SJSA1 (cell line): ENCODE measurements at places on chromosomes 4 and X. TPM values are rescaled to one million over a fixed set of nuclear protein-coding genes. Genes with fewer than 3 reads are reported as not detected.
A peak's percentile ranks its signal among the peaks of the same experiment; 100 is the strongest.

TNIP2 gene
- 37.2 and 49.7 TPM in 2 replicates for total RNA-seq

GRCh38 chrX:24173115-24173847 lies 23.8 kb downstream of the ZFX start:
- no peaks in the 10 kb centered on the region for H3K4me1 ChIP-seq
- no peak for DNase-seq
- H3K4me3 ChIP-seq: no peak overlapping the region
- H3K27me3 ChIP-seq: no peaks in the 10 kb centered on the region
- H3K36me3 ChIP-seq: peaks cover 14% of the 10 kb centered on the region

PALLD gene
- 99.8 and 118 TPM in 2 replicates for total RNA-seq

SMR3A gene
- not detected in 2 replicates for total RNA-seq

DCAF12L1 gene
- not detected in 2 replicates for total RNA-seq

DNA sequence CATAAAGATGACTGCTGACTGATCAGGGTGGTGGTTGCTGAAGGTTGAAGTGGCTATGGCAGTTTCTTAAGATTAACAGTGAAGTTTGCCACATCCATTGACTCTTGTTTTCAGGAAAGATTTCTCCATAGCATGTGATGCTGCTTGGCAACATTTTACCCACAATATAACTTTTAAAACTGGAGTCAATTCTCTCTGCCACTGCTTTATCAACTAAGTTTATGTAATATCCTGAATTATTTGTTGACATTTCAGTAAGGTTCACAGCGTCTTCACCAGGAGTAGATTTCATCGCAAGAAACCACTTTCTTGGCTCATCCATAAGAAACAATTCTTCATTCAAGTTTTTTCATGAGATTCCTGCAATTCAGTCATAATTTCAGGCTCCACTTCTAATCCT lies 166.5 kb upstream of the SPRY1 start:
- H3K27me3 ChIP-seq: no peaks in the 10 kb centered on the region
- no peak overlapping the region for H3K27ac ChIP-seq
- H3K36me3 ChIP-seq: no peaks in the 10 kb centered on the region
- no peak for DNase-seq

DNA sequence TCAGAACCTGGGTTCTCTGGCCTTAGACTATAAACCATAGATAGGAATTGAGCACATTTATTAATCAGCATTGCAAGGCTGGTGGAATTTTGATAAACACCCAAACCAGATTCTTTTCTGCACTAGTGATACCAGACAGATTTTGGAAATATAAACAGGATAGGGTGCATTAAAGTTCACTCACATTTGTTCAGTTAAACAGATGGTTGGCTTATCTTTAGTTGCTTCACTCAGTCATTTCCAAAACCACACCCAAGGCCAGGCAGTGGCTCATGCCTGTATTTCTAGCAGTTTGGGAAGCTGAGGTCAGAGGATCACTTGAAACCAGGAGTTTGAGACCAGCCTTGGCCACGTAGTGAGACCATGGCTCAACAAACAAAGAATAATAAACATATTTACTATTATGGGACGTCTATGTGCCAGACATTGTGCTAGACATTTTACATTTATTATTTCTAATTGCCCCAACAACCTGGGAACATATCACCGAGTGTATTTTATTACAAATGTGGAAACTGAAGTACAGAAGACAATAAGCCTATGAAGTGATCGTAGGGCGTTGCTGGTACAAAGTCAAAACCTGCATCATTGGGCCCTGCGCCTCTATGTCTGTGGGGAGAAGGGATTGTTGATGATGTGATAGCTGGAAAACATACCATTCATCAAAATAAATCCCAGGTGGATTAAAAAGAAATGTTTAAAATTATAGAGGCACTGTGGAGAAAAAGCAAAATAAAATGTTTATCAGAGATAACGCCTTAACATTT lies 15.0 kb downstream of the ADD1 start:
- DNase-seq: no peak
- no peaks in the 10 kb centered on the region; the same call in 1 of the 2 replicates for H3K36me3 ChIP-seq
- H3K4me1 ChIP-seq: peaks cover 6% of the 10 kb centered on the region; the same call in 1 of the 2 replicates
- H3K27ac ChIP-seq: no peak overlapping the region

ETDB gene
- total RNA-seq: not detected in 2 replicates

GRCh38 chr4:53590187-53590586 lies 1.1 kb downstream of the LNX1 start:
- H3K27me3 ChIP-seq: no peaks in the 10 kb centered on the region
- DNase-seq: no peak
- H3K4me3 ChIP-seq: no peak overlapping the region
- H3K27ac ChIP-seq: no peak overlapping the region

- no peaks in the 10 kb centered on the region for H3K27me3 ChIP-seq
- no peak within 1 kb of the TSS for H3K27ac ChIP-seq
- H3K4me1 ChIP-seq: no peaks in the 10 kb centered on the region
- H3K36me3 ChIP-seq: no peaks in the 10 kb centered on the region
- H3K4me3 ChIP-seq: no peak within 1 kb of the TSS
Observed at GRCh38 chrX:49058794-49059193, at the start of gene CCDC120. Gene CCDC120, plus strand, starts transcription at chrX:49058999. Its CDS starts 3,043 bp downstream, at chrX:49062042.

DNA sequence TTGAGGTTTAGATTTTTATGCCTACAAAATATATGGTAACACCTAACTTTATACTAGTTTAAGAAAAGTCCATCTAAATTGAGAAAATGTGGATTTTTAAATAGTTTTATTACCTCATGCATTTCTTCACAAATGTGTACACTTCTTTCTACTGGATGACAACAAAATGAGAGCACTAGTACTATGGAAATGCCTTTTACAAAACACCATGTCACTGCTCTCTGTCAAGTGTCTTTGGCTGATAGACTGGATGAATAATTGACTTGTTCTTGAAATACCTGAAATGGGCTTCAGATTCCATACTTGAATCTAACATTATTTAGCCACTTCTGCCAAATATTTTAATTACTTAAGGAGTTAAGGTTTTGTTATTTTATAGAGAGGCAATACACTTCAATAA lies 49.5 kb downstream of the AMELX start:
- no peak overlapping the region for H3K27ac ChIP-seq
- H3K27me3 ChIP-seq: no peaks in the 10 kb centered on the region
- no peaks in the 10 kb centered on the region for H3K36me3 ChIP-seq

DNA sequence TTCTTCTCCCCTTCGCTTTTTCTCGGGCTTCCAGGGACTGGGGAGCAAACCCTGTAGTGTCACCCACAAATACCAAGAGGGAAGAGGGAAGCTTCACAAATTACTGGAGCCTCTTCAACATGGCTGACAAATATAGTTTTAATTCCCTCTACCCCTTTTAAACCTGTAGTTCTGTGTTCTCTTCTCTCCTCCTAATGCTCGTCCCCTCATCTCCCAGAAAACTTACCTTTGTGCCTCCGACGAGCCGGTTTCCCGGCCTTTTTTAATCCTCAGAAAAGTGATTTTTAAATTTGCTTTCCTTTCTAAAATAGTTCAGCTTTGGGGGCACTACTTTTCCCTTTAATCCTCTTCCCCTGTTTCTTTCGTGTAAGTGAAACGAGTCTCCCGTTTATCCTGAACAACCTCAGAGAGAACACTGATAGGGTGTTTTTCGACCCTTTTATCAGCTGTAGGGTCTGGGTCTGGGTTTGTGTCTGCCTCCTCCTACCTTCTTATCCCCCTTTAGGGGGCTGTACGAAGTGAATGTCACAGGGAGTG lies 408 bp downstream of the TET2 start:
- DNase-seq: no peak
- H3K27me3 ChIP-seq: no peaks in the 10 kb centered on the region
- H3K4me1 ChIP-seq: no peaks in the 10 kb centered on the region; the same call in 1 of the 2 replicates
- H3K27ac ChIP-seq: peak overlapping the region; percentile 80
- H3K36me3 ChIP-seq: peaks cover 7% of the 10 kb centered on the region; the same call in 1 of the 2 replicates
- H3K4me3 ChIP-seq: peak overlapping the region; percentile 94

DKC1 gene
- 48.1 and 54.9 TPM in 2 replicates for total RNA-seq

DNA sequence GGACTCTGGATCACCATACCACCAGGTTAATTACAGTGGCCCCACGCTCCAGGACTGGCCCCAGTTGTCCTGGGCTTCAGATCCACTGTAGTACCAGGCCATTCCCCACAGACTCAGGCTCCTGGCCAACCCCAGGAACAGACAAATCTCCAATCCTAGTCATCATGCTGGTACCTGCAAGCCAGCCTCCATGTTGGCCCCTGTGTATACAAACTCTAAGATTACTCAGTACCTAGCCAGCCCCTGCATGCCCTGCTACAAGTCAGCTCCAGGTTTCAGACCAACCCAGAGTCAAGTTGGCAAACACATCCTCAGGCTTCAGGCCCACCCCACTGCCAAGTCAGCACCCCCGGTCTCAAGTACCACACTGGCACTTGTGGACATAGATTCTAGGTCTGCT lies 85.9 kb downstream of the KLF8 start:
- H3K36me3 ChIP-seq: no peaks in the 10 kb centered on the region
- DNase-seq: no peak
- no peaks in the 10 kb centered on the region for H3K27me3 ChIP-seq
- H3K27ac ChIP-seq: no peak overlapping the region
- H3K4me1 ChIP-seq: no peaks in the 10 kb centered on the region

GRCh38 chr4:85672116-85672515 lies 197.2 kb downstream of the ARHGAP24 start:
- H3K4me1 ChIP-seq: no peaks in the 10 kb centered on the region
- DNase-seq: no peak
- H3K36me3 ChIP-seq: no peaks in the 10 kb centered on the region
- H3K27me3 ChIP-seq: no peaks in the 10 kb centered on the region
- no peak overlapping the region for H3K4me3 ChIP-seq
- no peak overlapping the region for H3K27ac ChIP-seq

DNA sequence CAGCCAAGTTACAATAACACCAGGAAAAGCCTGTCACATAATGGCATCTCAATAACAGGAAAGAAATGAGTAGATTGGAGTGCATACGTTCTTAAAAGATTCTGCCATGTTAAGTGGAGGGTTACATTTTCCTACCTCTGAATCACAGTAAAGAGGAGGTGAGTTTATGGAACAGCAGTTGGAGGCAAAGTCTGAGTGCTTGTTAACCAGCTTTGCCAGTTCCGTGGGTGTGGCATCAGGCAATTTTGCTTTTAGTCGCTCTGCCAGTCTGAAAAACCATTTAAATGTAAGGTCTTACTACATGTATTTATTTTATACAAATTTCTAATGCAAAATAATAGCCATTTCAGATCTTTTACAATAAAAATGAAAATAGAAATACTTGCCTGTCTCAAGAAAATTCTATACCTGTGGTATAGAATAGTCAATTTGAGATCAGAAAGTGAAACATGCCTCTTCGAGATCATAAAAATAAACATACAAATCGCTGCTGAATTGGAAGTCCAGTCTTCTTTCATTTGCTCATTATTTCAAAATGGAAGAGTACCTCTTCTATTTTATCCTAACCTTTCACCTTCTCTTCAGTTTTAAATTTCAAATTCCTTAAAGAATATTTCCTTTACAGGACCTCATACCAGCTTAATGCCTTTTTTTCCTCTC lies 31.4 kb downstream of the GC start:
- H3K4me3 ChIP-seq: no peak overlapping the region
- H3K27ac ChIP-seq: no peak overlapping the region
- no peaks in the 10 kb centered on the region for H3K27me3 ChIP-seq
- no peaks in the 10 kb centered on the region for H3K4me1 ChIP-seq

DNA sequence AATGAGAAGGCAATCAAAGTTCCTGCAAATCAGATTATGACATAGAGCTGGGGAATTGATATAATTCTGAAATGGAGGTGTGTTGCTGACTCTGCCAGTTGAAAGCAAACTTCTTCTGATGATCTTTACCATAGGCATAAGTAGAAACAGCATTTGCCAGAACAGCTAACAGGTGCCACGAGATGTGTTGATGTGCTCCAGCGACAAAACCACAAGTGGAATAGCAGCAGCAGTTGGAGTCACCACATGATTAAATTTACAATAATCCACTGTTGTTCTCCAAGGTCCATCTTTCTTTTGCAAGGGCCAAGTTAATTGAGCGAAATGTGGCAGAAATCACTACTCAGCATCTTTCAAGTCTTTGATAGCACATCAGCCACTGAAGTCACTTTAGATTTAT lies 3.7 kb upstream of the OSTC start:
- DNase-seq: no peak
- no peak overlapping the region for H3K4me3 ChIP-seq
- H3K36me3 ChIP-seq: peaks cover 4% of the 10 kb centered on the region; the same call in 1 of the 2 replicates

- H3K27ac ChIP-seq: peak overlapping the region; percentile 60; the same call in 1 of the 2 replicates
- no peaks in the 10 kb centered on the region for H3K27me3 ChIP-seq
- H3K4me3 ChIP-seq: no peak overlapping the region
- peaks cover 22% of the 10 kb centered on the region for H3K4me1 ChIP-seq
- DNase-seq: no peak
Observed at GRCh38 chr4:89538886-89539285, 231.3 kb upstream of the GPRIN3 start.

HTN3 gene
- not detected in 2 replicates for total RNA-seq

- no peaks in the 10 kb centered on the region for H3K36me3 ChIP-seq
- H3K4me1 ChIP-seq: no peaks in the 10 kb centered on the region
- DNase-seq: no peak
- no peak overlapping the region for H3K27ac ChIP-seq
- no peak overlapping the region for H3K4me3 ChIP-seq
Observed at GRCh38 chr4:3082925-3083515, 8.5 kb downstream of the HTT start.

GRCh38 chrX:90040807-90041206 lies 119.1 kb downstream of the TGIF2LX start:
- H3K4me3 ChIP-seq: no peak overlapping the region
- no peaks in the 10 kb centered on the region for H3K36me3 ChIP-seq
- DNase-seq: no peak
- H3K27me3 ChIP-seq: no peaks in the 10 kb centered on the region
- no peak overlapping the region for H3K27ac ChIP-seq

DNA sequence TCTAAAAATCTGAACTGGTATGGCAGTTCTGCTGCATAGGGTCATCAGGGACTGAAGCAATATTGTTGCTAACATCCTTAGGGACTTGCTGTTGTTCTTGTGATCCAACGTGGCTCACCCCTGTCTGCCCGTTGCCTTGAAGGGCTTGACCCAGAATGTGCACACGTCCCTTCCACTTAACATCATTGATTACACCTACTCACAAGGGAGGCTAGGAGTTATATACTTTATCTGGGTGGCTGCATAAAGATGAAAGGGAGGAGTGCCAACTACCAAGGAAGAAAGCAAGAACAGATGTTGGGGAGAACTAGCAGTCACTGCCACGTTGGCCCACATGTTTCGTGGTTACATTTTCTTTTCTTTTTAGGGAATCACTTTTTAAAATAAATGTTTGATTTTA lies 34.0 kb downstream of the SLC9A6 start:
- H3K4me1 ChIP-seq: no peaks in the 10 kb centered on the region
- no peak overlapping the region for H3K4me3 ChIP-seq
- DNase-seq: no peak
- H3K36me3 ChIP-seq: no peaks in the 10 kb centered on the region
- H3K27me3 ChIP-seq: no peaks in the 10 kb centered on the region

BRCC3 gene
- 5.4 and 12.1 TPM in 2 replicates for total RNA-seq

GRCh38 chrX:34658326-34658725 lies 1.2 kb upstream of the TMEM47 start:
- H3K27ac ChIP-seq: no peak overlapping the region
- H3K4me3 ChIP-seq: no peak overlapping the region
- H3K27me3 ChIP-seq: no peaks in the 10 kb centered on the region
- no peak for DNase-seq

HDX gene
- 4.0 and 4.6 TPM in 2 replicates for total RNA-seq

- DNase-seq: peak; percentile 69
- peak overlapping the region; percentile 79 for H3K27ac ChIP-seq
- H3K27me3 ChIP-seq: no peaks in the 10 kb centered on the region
- H3K4me3 ChIP-seq: no peak overlapping the region
- H3K36me3 ChIP-seq: no peaks in the 10 kb centered on the region
Observed at GRCh38 chrX:12949927-12950656, 24.8 kb upstream of the TMSB4X start.
